CD4-positive, alpha-beta memory T cell (primary cell): ENCODE measurements at places on chromosomes 6 and 20. TPM values are rescaled to one million over a fixed set of nuclear protein-coding genes. Genes with fewer than 3 reads are reported as not detected.
A peak's percentile ranks its signal among the peaks of the same experiment; 100 is the strongest.

- DNase-seq, result no peak
These were observed 859.7 kb upstream of the ADGRB3 start for GRCh38 chr6:67775333-67775732.

The SAPCD1 gene
- total RNA-seq, result 2.7 TPM

DNA sequence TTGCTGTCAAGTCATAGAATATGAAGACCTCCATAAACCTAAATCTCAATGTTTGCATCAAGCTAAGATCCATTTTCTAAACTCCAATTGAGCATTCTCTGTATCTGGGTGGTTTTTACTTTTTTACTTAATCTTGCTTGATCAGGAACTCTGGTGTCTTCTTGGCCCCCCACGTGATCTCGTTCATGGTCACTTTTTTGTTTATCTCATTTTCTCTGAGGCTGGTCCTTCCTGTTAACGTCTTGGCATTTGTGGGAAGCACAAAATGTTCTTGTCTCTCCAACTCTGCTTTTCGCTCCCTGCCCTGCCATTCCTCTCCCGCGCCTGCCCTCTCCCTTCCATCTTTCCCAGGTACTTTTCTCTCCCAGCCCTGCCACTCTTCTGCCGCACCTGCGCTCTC is 14.0 kb upstream of the MAPRE1 start:
- no peak for DNase-seq

DNA sequence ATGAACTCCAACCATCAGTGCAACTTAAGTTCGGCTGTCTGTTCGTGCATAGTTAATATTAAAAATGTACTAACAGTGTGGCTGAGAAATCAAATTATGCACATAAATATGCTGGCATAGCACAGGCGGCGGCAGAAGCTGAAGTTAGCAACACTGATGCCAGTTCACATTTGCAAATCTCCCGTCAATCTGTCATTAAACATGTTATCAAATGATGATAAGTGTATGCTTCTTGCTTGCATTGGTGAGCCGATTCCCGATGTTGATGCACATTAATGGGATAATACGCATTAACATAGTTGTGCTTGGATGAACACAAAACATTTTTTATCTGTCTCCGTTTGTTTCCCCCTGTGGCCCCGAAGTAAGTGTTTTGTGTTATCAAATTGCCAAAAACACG is 309.4 kb downstream of the ZNF217 start:
- DNase-seq, result no peak

- no peak for DNase-seq
These were observed 79.8 kb downstream of the NFATC2 start for GRCh38 chr20:51462566-51463276.

The SENP6 gene
- total RNA-seq, result 134 TPM

The CST11 gene
- not detected for total RNA-seq

DNA sequence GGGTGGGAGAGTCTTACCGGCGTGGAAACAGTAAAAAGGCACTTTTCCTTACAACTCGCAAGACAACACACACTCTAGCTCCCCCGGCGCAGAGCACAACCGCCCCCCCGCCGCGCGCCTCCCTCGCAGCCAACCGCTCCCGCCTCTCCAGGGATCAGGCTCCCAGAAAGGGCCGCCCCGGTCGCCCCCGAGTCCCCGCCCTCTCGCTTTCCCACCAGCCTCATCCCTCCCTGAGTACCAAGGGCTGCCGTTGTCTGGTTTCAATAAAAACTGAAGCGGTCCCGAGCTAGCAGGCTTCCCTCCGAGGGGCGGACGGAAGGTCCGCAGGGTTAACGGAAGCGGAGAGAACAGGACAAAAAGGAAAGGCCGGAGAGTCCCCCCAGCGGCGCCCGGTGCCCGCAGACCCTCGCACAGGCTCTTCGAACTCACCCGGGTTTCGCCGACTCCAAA is 804 bp downstream of the ELOVL5 start:
- DNase-seq, result peak; percentile 52

DNA sequence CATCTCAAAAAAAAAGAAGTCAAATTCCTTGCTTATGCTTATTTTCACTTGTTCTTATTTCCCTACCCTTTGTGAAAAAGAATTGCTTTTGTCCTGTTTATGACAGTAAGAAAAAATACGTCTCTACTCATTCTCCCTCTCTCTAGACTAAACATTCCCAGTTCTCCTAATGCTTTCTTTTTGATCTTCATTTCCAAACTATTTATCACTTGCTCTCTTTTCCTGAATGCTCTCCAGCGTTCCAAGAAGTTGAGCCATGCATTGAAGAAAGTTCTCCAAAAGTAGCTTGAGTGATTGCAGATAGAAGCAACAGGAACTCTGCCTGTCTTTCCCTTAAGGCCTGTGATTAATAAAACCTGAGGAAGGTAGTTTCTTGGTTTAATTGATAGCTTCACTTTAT is 53.1 kb upstream of the TMEM170B start:
- DNase-seq, result no peak

- no peak for DNase-seq
These were observed 47.3 kb upstream of the STXBP5 start for GRCh38 chr6:147156799-147157382.

DNA sequence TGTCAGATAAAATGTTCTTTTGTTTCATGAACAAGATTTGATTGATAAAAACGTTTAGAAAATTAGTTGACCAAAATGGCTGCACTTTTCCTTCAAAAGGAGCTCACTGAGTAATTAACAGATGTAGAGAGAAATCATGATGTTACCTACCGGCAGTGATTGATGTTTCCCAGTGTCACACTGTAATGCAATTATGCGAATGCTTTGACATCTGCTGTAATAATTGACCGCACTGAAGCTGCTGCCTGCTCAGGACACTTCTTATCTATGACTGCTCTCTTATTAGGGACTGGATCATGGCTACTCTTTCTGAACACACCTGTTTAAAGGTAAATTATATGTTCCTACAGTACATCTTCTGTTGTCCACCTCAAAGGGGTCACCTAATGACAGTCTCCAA is 94.6 kb downstream of the GPR63 start:
- no peak for DNase-seq

GRCh38 chr6:32627249-32627648 is 10.0 kb upstream of the HLA-DQA1 start:
- no peak for DNase-seq

- no peak for DNase-seq
These were observed 207.8 kb downstream of the OTOR start for GRCh38 chr20:16955971-16956370.

- no peak for DNase-seq
These were observed 177.1 kb downstream of the ZDHHC14 start for GRCh38 chr6:157558049-157558448.

GRCh38 chr6:56796196-56796532 is 153.5 kb upstream of the DST start:
- DNase-seq, result no peak

DNA sequence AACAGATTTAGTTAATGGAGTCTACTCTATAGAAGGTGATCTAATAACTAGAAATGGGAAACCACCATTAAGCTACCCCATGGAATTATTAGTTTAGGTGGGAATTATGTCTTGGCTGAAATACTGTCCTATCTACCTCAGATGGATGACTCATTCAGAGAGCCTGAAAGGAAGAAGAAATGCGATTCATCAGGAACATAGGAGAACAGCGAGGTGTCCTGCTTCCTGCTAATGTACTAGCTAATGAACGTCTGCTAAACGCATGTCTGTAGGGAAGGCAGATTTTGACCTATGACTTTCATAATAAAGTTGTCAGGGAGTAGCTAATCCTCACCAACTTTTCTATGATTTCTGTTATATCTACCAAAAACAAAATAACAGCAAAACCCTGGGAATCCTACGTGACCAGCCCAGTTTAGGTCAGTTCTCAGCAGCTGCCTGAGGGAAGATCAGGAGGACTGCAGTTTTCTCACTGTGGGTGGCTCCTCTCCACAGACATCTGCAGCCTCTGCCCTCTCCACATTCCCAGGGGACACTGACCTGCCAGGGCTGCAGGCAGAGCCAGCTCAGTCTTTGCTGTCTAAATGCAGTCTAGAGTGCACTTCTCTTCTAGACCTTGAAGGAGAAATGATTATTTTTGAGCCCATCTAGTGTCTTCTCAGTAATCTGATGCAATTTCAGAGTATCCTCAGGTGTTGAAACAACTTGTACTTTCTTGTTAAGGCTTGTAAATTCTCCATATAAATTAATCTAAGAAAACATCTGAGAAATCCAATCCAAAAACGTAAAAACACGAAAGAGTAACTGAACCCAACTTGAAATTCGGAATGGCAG is 18.1 kb upstream of the SFT2D1 start:
- no peak for DNase-seq

GRCh38 chr20:43287637-43288036 is 97.9 kb upstream of the PTPRT start:
- no peak for DNase-seq

GRCh38 chr20:23508449-23509229 is 17.7 kb downstream of the CST8 start:
- no peak for DNase-seq

GRCh38 chr6:162538643-162539064 is 188.9 kb downstream of the PRKN start:
- no peak for DNase-seq

The CPXM1 gene
- not detected for total RNA-seq

GRCh38 chr6:40634429-40634828 is 47.3 kb upstream of the LRFN2 start:
- DNase-seq, result no peak

- no peak for DNase-seq
These were observed 394 bp downstream of the AKAP12 start for GRCh38 chr6:151240036-151240685.

- no peak for DNase-seq
These were observed 262.1 kb downstream of the LRFN2 start for GRCh38 chr6:40325041-40325440.

DNA sequence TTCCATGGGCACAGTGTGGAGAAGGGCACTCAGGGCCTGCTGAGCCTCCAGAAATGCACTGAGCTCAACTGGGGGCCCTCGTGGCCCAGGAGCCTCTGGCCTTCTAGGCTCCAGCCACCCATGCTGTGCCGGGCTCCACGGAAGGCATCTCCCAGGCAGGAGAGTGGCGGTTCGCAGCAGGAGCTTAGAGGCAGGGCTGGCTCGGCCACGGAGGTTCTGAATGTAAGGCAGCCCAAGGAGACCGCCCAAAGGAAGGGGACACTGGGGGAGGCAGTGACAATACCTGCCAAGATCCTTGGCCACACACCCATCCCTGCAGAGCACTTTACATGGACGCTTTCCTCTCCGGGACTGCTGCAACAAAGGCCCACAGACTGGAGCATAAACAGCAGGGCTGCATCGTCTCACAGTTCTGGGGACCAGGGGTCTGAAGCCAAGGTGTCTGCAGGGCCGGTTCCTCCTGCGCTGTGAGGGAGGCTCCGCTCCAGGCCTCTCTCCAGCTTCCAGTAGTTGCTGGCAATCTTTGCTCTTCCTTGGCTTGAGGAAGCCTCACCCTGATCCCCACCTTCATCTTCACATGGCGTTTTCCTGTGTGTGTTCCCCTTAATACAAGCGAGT is 128.2 kb upstream of the CDH4 start:
- DNase-seq, result no peak

The MUCL3 gene
- not detected for total RNA-seq

DNA sequence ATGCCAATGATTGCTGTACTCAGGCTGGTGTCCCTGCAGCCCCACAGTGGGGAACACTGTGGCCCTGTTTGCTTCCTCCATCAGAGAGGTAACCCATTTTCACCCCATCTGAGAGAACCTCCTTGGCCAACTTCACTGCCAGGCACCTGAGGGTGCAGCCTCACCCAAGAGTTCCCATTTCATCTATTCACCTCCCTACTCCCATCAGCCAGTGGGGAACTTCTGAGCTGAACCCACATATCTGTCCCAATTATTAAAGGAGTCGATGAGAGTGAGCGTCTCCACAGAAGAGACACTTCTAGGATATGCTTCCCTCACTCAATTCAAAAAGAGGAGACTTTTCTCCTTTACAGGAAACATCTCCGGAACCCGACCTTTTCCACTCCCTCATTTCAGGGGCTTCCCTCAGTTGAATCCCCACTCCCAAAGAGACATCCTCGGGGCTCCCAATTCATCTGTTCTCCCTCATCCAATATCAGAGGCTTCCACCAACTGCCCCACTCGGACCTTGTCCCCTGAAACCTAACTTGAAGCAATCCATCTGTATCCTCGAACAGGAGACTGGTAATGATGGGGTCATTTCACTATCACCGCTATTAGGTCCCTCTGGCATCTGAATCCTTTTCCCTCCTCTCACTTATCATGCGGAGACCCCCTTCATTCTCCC is 988 bp downstream of the UBE2V1 start:
- no peak for DNase-seq

DNA sequence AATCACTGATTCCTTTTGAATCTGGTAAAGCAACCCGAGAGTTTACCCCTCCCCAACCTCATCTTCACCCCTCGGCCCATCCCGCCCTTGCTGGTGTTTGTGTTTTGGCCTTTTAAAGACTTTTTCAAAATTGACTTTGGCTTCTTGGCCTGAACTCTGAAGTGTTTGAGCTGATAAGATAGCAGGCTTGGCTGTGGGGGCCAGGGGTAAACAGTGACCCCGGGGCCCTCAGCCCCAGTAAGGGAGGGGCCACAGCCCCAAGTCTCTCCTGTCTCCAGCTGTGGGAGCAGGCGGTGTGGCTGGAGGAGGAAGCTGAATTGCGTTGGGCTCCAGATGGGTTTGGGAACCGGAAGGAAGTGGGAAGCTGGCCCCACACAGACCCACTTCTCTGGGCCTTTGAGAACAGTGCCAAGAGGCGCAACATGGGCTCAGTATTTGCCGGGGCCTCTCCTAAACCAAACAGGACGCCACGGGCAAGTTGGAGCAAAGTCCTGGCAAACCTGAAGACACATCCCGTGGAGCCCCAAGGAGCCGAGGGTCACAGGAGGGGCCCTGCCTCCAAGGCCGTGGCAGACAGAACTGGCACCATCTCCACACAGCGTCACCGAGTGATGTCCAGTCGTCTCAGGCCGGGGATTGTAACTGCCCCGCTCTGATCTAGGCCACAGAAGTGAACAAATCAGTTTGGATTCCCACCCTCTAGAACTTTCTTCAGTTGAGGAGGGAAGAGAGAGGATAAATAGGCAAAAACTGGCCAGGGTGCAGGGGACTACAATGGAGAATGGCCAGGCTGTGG is 54.3 kb upstream of the PTPN1 start:
- no peak for DNase-seq

The TMEM200A gene
- 1.2 TPM for total RNA-seq

DNA sequence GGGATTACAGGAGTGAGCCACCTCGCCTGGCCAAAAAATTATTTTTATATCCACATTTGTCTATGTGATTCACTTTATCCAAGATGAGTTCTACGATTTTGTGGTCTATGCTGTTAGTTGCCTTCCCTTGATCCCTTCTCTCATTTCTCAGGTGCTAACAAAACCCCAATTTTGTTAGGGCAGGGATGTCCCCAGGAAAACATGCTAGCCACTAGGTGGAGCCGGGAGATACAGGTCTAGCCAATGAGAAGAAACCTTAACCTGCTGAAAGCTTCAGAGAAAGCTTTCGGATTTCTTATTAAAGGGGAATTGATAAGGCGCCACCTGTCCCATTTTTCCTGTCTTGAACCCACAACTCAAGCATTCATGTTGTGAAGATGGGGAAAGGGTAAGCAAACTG is 167.4 kb upstream of the OLIG3 start:
- DNase-seq, result no peak
